ENCODE measurements at places on chromosomes 11 and 22. TPM values are rescaled to one million over a fixed set of nuclear protein-coding genes. Genes with fewer than 3 reads are reported as not detected.

- DNase-seq = no peak
Measured at GRCh38 chr11:43954241-43954640, 11.8 kb downstream of the C11orf96 start.

GRCh38 chr22:22215659-22216449, 28.7 kb upstream of the VPREB1 start:
- no peak for DNase-seq

- no peak for DNase-seq
Measured at GRCh38 chr11:135037828-135038227, 625.8 kb upstream of the B3GAT1 start.

- no peak for DNase-seq
Measured at GRCh38 chr11:16081382-16082094, 274.8 kb downstream of the SOX6 start.

- no peak for DNase-seq
Measured at GRCh38 chr11:47244448-47245350, 3.9 kb downstream of the ACP2 start.

GRCh38 chr22:50569896-50570535, 7.3 kb upstream of the SYCE3 start:
- no peak for DNase-seq

Gene GLB1L3
- total RNA-seq = not detected

Gene EWSR1
- 347 TPM for total RNA-seq

Gene XKR3
- not detected for total RNA-seq

Gene OR52R1
- total RNA-seq = not detected
